CD8-positive, alpha-beta memory T cell (primary cell): ENCODE measurements at places on chromosomes 3 and 15. TPM values are rescaled to one million over a fixed set of nuclear protein-coding genes. Genes with fewer than 3 reads are reported as not detected.

GRCh38 chr15:29613951-29614382 is 208.3 kb downstream of the TJP1 start:
- H3K4me1 ChIP-seq = no peaks in the 10 kb centered on the region
- no peaks in the 10 kb centered on the region for H3K27me3 ChIP-seq
- no peak for DNase-seq
- H3K4me3 ChIP-seq = no peak overlapping the region

GRCh38 chr3:59808446-59808845 is 758.6 kb upstream of the CFAP20DC start:
- no peaks in the 10 kb centered on the region for H3K27me3 ChIP-seq
- no peaks in the 10 kb centered on the region for H3K36me3 ChIP-seq
- no peak overlapping the region for H3K27ac ChIP-seq
- no peak for DNase-seq
- no peak overlapping the region for H3K4me3 ChIP-seq
- no peaks in the 10 kb centered on the region for H3K4me1 ChIP-seq

DNA sequence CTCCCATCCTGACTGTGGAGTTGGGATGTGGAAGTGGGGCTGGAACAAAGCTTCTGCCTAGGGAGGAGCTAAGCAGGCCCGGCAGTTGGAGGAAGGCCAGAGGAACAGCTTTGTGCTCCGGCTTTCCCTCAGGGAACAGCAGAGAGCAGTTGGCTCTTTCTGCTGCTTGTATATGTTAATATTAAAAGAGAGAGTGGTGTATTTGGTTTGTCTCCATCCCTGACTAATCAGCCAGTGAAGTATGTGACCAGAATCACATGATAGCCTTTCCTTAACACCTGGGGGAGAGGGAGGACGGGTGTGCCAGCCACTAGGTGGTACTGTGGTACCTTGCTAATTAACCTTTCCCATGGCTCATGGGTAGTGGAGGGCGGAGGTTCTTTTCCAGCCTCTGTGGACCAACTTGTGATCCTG is 10.0 kb downstream of the EIF2B5 start:
- no peak overlapping the region for H3K4me3 ChIP-seq
- DNase-seq = no peak
- H3K27ac ChIP-seq = no peak overlapping the region
- H3K4me1 ChIP-seq = no peaks in the 10 kb centered on the region
- peaks cover 38% of the 10 kb centered on the region for H3K36me3 ChIP-seq

DNA sequence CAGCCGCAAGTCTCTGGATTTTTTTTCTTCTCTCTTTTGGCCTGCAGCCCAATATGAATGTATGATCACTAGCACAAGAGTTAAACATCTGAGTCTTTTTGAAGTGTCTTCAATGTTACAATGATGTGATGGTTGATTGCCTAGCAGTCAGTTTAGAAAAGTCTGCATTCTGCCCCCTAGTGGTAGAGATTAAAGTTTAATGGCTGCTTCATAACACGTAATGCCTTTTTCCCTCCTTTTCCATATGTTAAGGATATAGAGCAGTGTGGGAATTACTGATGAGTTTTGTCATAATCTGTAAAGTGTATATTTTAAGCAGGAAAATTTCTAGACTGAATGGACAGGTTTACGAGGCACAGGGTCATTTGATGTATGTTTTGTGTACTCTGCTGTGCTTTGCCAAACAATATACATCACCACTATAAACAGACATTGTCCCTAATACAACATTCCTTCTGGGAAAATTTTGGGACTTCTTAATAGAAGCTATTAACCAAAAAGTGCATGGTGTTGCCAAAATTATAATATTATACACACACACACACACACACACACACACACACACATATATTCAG is 1038.5 kb upstream of the NR2F2 start:
- DNase-seq = no peak
- no peaks in the 10 kb centered on the region for H3K4me1 ChIP-seq
- no peaks in the 10 kb centered on the region for H3K27me3 ChIP-seq

Gene OR5K2
- not detected for total RNA-seq

Gene PLCH1
- total RNA-seq = not detected

GRCh38 chr3:169744366-169745054 is 20.4 kb downstream of the TERC start:
- no peaks in the 10 kb centered on the region for H3K4me1 ChIP-seq
- no peak overlapping the region for H3K4me3 ChIP-seq
- no peak overlapping the region for H3K27ac ChIP-seq
- no peak for DNase-seq
- no peaks in the 10 kb centered on the region for H3K27me3 ChIP-seq
- no peaks in the 10 kb centered on the region for H3K36me3 ChIP-seq

- no peaks in the 10 kb centered on the region for H3K36me3 ChIP-seq
- no peak for DNase-seq
- H3K4me1 ChIP-seq = no peaks in the 10 kb centered on the region
- H3K27ac ChIP-seq = no peak overlapping the region
- H3K27me3 ChIP-seq = no peaks in the 10 kb centered on the region
- H3K4me3 ChIP-seq = no peak overlapping the region
These were observed 216.8 kb upstream of the RBMS3 start for GRCh38 chr3:29064085-29064484.

DNA sequence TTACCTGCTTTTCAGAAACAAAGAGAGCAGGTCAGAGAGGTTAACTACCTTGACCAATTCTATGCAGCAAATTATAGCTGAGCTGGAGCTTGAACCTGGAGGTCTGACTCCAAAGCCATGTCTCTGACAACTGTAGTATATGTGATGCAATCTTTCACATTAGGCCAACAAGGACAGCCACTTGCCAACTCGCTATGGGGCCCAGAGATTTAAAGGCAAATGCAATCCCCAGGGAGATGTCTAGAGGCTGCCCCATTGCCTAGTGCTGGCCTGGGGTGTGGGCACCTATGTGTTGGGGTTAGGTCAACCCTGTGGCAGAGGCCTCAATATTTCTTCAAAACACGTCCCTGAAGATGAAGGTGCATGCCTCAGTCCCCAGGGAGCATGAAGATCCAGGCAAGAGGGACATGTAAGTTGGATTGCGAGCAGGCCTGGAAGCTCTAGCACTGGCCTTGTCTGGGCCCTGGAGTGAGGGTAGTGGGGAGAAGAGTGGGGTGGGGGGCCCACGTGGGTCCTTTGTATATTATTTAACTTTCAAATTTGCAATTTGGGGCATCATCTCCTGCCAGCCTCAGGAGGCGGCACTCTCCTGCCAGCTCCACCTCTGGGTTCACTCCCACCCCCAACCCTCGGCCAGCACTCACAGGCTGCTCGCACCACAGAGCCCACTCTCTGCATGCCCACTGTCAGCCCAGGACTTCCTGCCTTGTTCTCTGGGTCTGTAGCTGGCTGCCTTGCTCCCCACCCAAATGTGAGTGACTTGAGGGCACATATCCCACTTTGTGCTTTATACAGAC is 64.3 kb downstream of the SLC12A8 start:
- H3K27me3 ChIP-seq = no peaks in the 10 kb centered on the region
- no peak overlapping the region for H3K4me3 ChIP-seq
- no peaks in the 10 kb centered on the region for H3K4me1 ChIP-seq
- H3K27ac ChIP-seq = no peak overlapping the region

GRCh38 chr3:167450195-167450594 is 23.6 kb downstream of the SERPINI2 start:
- H3K27me3 ChIP-seq = no peaks in the 10 kb centered on the region
- no peak for DNase-seq
- H3K27ac ChIP-seq = no peak overlapping the region
- H3K36me3 ChIP-seq = no peaks in the 10 kb centered on the region
- no peaks in the 10 kb centered on the region for H3K4me1 ChIP-seq

- no peak overlapping the region for H3K27ac ChIP-seq
- H3K4me1 ChIP-seq = no peaks in the 10 kb centered on the region
- no peak for DNase-seq
- no peaks in the 10 kb centered on the region for H3K27me3 ChIP-seq
- no peaks in the 10 kb centered on the region for H3K36me3 ChIP-seq
- no peak overlapping the region for H3K4me3 ChIP-seq
These were observed 127.0 kb downstream of the CPNE4 start for GRCh38 chr3:131907796-131908195.

DNA sequence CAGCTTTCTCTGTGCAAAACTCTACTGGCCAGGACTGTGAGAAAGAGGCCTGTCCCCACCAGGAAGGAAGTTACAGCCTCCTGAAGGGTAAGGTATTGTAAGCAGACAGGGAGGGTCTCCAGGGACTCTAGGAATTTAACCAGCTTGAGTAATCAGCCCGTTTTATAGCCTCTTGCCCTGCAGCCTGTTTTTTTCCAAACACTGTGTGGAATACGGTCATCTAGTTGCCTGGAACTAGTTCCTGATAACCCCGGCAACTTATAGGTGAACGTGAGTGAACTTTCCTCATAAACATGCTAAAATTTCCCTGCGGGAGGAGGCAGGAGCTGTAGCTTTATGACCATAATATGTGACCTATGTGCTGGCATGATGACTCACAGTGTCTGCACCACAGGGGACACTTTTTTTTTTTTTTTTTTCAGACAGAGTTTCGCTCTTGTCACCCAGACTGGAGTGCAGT is 60.1 kb upstream of the DAZL start:
- no peaks in the 10 kb centered on the region for H3K27me3 ChIP-seq
- no peak overlapping the region for H3K27ac ChIP-seq
- H3K4me3 ChIP-seq = no peak overlapping the region
- no peaks in the 10 kb centered on the region for H3K4me1 ChIP-seq
- no peaks in the 10 kb centered on the region for H3K36me3 ChIP-seq

DNA sequence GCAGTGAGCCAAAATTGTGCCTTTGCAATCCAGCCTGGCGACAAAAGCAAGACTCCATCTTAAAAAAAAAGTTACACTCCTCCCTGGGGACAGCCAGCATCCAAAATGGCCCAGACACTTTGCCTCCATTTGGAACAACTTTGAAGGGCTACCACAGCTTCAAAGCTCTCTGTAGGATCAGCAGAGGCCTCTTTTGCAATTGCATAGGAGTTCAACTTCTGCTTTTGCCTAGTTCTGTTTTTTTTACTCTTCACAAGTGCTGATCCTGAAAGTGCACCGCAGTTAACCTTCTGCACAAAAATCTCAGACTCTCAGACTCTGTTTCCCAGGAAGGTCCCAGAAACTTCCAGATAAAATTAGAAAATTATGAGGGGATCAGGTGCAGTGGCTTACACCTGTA is 25.2 kb upstream of the SLC4A7 start:
- H3K4me3 ChIP-seq = no peak overlapping the region
- H3K27me3 ChIP-seq = no peaks in the 10 kb centered on the region
- no peaks in the 10 kb centered on the region for H3K36me3 ChIP-seq
- no peaks in the 10 kb centered on the region for H3K4me1 ChIP-seq

DNA sequence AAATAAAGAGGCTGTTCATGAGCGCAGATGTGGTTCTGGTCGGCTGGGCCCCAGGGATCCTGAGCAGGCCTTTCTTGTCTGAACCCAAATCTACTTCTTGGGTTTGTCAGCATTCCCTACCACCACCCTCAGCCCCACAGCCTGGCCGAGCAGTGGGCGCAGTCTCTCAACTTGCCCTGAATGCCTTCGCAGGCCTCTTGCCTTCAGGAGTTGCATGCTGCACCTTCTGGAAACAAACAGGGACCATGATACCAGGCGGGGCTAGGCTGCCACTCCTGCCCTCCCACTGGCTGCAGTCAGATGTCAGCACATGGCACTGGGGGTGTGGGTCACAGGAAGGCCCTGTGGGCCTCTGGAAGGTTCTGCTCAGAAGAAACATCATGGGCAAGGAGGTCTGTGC is 13.2 kb upstream of the C15orf39 start:
- no peaks in the 10 kb centered on the region for H3K4me1 ChIP-seq
- H3K27me3 ChIP-seq = no peaks in the 10 kb centered on the region
- no peak for DNase-seq
- no peak overlapping the region for H3K27ac ChIP-seq
- H3K4me3 ChIP-seq = no peak overlapping the region
- H3K36me3 ChIP-seq = no peaks in the 10 kb centered on the region

DNA sequence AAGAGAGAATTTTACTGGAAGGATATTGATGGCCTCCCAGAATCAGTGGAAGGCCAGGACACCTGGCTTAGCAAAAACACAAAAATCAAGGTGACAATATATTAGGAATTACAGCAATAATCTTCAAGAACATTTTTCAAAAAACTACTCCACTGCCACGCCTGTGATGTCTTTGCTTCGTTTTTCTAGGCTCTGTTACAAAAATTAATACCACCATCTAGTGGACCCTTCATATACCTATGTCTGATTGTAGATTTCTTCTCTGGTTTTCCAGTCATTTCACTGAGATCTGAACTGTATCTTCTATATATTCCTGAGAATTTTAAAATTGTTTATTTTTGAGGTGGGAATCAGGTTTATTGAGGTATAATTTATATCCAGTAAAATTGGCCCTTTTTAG is 5.6 kb upstream of the SLC33A1 start:
- no peaks in the 10 kb centered on the region for H3K27me3 ChIP-seq
- peaks cover 7% of the 10 kb centered on the region for H3K4me1 ChIP-seq

Gene RAD54L2
- 36.2 TPM for total RNA-seq

DNA sequence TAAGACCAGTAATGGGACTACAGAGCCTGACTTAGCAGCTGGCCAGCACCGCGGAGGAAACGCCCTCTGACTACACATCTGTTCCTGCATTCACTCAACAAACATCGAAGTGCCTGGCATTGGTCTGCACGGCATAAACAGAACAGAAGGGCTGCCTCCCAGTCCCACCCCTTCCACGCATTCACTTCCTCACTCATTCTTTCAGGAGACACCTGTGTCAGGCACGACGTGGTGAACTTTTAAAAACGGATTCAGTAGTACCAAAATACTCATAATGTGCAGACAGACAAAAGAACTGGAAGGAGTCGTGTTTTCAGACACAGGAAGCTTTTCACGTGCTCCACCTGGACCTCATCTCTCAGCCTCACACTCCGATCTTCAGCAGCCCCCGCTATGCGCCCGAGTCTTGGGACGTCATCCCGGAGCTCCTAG is 123.3 kb downstream of the XXYLT1 start:
- no peak overlapping the region for H3K27ac ChIP-seq
- H3K4me1 ChIP-seq = peaks cover 20% of the 10 kb centered on the region
- DNase-seq = no peak
- H3K36me3 ChIP-seq = no peaks in the 10 kb centered on the region
- no peaks in the 10 kb centered on the region for H3K27me3 ChIP-seq

DNA sequence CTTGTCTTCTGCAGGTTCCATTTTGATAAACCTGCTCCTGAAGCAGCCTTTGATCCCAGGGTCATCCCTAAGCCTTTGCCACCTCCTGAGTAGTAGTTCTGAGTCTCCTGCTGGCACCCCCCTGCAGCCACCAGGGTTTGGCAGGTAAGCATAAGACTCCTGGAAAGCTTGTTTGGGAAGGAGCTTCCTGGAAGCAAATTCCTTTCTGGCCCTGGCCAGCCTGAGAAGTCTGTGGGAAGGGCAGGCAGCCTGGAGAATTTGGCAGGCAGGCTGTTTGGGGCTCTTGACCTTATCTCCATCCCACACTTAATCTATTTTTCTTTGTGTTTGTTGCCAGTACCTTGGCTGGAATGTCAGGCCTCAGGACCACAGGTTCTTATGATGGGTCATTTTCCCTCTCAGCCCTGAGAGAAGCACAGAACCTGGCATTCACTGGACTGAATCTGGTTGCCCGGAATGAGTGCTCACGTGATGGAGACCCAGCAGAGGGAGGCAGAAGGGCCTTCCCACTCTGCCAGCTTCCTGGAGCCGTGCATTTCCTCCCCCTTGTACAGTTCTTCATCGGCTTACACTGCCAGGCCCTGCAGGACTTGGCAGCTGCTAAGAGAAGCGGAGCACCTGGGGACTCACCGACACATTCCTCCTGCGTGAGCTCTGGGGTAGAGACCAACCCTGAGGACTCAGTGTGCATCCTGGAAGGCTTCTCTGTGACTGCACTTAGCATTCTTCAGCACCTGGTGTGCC is 13.4 kb downstream of the ATRIP start:
- peaks cover 31% of the 10 kb centered on the region for H3K36me3 ChIP-seq
- H3K4me1 ChIP-seq = peaks cover under 1% of the 10 kb centered on the region
- H3K27ac ChIP-seq = no peak overlapping the region
- H3K4me3 ChIP-seq = no peak overlapping the region
- H3K27me3 ChIP-seq = no peaks in the 10 kb centered on the region
